Activated CD4-positive, CD25-positive, alpha-beta regulatory T cell treated with anti-CD3 and anti-CD28 coated beads, Interleukin-2, amount 50 U/mL, for 72 hours (primary cell): ENCODE measurements at places on chromosomes 12 and 14.

- DNase-seq, result no peak
Measured at GRCh38 chr12:5085896-5086295, 42.2 kb downstream of the KCNA5 start.

DNA sequence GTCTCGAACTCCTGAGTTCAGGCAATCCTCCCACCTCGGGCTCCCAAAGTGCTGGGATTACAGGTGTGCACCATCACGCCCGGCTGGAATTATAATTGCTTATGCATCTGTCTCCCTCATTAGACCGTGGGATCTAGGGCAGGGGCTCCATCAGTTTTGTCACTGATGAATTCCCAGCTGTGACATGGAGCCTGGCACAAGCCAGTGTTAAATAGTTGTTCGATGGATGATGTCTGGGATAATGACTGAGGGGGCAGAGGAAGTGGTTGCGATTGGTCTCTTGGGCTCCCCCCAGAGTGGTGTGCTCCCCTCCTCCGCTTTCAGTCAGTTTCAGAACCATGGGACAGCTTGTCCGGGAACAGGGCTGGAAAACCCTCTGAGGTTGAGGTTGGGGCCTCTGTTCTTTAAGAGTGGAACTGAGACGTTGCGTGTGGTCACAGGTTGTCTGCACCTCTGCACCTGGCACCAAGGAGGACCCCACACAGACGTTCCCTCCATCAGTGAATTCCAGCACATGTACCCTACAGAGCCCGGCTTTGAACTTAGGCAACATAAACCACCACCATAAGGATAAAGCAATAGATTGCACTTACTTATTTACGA is 30.8 kb upstream of the BATF start:
- peak; percentile 23 for DNase-seq

DNA sequence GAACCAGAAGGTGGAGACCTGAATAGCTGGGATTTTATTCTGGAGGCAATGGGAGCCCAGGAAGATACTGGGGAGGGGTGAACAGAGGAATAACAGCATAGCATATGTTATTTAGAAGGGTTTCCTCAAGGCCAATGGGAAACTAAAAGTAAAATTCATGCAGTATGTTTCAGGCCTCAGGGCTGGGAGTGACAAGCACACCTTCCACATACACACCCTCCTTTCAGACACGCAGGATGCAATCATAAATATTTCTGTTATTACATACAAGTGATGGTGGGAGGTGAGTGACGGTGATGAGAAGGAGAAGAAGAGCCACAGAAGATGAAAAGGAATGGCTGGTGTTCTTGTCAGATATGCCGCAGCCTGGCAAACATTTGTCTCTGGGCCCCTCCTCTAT is 106.1 kb upstream of the FLRT2 start:
- no peak for DNase-seq

DNA sequence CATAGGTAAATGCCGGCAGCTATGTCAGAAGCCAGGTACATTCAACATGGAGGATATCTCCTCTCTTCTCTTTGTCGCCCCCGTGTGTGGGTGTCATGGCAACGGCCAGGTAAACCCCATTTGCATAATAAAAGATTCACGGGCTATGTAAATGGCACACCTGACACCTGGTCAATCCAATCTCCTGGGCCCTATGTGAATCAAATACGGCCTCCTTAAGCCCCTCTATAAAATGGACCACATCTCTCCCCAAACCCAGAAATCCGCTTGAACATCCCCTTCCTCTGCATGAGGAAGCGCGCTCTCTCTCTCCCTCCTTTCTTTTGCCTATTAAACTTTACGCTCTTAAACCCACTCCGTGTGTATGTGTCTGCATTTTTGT is 363.7 kb downstream of the SOX5 start:
- no peak for DNase-seq

DNA sequence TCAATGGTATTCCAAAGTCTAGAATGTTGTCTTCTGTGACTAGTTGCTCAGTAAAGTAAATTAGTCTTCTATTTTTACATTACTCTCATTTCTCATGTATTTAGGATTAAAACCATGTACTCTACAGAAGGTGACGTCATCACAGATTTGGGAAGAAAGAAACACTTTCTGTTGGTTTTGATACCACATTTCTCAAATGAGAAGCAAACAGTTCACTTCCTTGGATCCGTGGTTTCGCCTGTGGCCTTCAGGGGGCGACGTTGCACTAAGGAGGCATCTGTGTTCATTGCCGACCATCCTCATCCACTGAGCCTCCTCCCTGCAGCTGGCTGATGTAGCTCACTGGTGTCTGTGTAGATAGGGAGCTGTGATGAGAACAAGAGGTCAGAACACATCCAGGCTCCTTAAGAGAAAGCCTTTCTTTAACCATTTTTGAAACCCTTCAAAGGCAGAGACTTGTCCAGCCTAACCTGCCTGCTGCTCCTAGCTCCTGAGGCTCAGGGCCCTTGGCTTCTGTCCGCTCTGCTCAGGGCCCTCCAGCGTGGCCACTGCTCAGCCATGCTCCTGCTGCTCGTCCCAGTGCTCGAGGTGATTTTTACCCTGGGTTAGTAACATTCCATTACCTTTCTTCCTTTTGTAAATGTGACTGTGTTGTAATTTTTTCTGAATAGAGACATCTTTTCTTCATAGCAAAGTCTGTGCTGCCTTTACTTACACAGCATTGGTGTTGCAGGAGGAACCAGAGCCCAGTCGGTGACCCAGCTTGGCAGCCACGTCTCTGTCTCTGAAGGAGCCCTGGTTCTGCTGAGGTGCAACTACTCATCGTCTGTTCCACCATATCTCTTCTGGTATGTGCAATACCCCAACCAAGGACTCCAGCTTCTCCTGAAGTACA is 220.6 kb upstream of the OR4E1 start:
- DNase-seq, result peak; percentile 45

DNA sequence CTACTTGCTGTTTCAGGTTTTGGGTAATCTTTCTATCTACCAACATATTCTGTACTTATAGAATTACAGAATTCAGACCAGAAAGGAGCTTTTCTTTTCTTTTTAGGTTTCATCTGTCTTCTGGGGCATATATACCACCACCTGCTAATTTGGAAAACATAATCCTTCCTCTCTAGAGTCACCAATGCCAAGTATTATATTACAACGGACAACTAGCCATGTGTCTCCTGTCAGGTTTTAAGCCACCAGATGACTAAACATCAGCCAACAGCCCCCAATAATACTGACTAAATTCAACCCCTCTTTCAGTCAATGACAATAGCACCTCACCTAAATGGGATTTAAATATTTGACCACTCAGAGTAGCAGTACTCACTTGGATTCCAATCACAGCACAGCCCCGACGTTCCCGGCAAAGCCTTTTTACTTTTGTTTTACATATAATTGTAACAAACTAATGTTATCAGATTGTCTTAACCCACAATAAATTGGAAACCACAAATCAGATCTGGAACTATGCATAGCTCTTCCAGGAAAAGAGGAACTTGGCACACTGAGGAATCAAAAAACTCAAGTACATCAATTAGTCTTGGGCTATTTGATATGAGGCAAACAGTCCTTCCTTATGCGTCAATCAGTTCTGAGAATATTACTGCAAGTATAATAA is 13.5 kb downstream of the SLC11A2 start:
- DNase-seq, result no peak

DNA sequence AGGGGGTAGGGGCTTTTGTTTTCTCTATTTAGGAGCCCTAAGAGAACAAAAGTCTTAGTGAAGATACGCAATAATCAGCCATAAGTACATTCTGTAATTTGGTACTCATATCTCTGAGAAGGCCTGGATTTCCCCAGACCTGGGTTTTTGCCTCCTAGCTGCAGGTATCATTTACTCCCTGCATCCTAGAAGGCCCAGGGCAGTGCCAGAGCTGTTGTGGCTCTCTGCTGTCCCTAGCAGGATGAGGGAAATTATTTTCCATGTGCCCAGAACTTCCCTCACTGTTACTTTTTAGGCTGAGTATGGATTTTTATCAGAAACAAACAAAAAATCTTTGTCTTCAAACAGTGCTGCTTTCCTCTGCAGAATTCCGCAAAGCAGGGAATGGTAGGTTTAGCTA is 192.5 kb upstream of the SYT1 start:
- DNase-seq, result no peak

- no peak for DNase-seq
Measured at GRCh38 chr14:106209755-106210154, 683.4 kb downstream of the TMEM121 start.

- DNase-seq, result no peak
Measured at GRCh38 chr14:51180577-51180976, 59.5 kb upstream of the TMX1 start.

GRCh38 chr12:121976950-121977349 is 44.7 kb upstream of the BCL7A start:
- no peak for DNase-seq

GRCh38 chr14:104433401-104434213 is 146.0 kb upstream of the C14orf180 start:
- DNase-seq, result peak; percentile 28

- DNase-seq, result no peak
Measured at GRCh38 chr12:77947330-77947729, 116.6 kb downstream of the NAV3 start.

DNA sequence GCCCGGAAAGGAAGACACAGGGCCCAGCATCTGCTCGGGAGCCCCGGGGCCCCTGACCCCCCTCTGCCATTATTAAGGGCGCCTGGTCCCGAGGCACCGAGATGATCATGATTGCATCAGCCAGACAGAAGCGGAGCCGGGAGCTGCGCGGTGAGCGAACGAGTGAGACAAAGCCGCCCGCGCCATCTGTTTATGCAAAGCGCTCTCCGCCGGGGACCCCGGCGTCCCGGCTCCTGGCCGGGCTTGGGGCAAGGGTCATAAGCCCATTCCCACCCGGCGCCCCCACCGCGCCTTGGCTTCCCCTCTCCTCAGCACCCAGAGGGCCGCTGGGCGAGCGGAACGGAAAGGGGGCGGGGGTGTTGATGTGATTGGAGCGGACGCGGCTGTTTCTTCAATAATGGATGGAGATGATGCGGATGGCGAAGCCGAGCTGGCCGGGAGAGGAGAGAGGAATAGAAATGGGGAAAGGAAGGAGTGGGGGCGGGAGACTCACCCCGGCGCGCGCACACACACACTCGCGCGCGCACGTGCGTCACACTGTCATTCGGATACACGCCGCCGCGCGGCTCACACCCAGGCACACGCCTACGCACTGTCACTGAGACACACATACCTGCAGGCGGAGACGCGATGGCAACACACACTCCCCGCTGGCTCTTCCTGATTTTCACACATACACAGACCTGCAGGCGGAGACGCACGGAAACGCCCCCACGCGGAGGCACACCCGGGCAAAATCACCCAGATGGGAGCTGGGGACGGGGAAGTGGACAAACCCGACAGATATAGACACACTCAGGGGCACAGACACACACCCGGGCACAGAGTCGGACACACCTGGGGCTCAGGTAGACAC is 10.7 kb downstream of the STAC3 start:
- peak; percentile 70 for DNase-seq

GRCh38 chr14:101087614-101088394 is 184.3 kb upstream of the RTL1 start:
- DNase-seq, result no peak

GRCh38 chr14:49173765-49174373 is 412.3 kb downstream of the RPS29 start:
- DNase-seq, result no peak

DNA sequence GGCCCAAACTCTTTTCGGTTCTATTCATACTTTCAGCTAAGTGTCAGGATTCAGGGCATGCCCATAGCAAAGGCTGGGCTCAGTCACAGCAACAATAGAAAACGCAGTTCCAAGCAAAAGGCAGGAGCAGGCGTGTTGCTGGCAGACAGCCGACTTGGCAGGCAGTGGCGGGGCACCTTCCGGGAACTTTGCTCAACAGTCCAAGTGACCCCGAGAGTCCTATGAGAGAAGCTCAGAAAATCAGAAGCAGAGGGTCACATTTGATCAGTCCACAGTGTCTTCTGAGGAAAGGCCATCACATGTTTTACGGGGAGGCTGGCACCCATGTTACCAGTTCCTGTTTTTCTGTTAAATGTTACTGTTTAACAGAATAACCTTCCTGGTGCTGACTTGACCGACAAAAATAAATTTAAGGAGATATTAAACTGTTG is 115.0 kb downstream of the DACT1 start:
- DNase-seq, result no peak

- no peak for DNase-seq
Measured at GRCh38 chr14:74917646-74918081, 5.4 kb downstream of the RPS6KL1 start.

DNA sequence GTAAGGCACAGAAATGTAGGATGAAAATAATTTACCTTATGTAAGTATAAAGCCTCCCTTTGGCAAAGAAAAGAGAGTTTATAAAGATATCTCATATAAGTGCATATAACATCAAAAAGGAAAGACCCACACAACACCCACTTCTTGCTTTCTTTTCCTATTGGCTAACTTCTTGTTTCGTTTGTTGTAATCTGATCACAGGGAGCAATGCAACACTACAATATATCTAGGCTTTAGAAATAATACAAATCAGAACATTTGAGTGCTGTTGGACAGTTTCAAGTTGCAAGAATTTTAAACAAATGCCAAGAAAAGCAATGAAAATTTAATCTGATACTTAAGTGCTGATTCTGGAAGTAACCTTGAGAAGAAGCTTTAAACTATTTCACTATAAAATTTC is 1.3 kb downstream of the FGD6 start:
- DNase-seq, result no peak

DNA sequence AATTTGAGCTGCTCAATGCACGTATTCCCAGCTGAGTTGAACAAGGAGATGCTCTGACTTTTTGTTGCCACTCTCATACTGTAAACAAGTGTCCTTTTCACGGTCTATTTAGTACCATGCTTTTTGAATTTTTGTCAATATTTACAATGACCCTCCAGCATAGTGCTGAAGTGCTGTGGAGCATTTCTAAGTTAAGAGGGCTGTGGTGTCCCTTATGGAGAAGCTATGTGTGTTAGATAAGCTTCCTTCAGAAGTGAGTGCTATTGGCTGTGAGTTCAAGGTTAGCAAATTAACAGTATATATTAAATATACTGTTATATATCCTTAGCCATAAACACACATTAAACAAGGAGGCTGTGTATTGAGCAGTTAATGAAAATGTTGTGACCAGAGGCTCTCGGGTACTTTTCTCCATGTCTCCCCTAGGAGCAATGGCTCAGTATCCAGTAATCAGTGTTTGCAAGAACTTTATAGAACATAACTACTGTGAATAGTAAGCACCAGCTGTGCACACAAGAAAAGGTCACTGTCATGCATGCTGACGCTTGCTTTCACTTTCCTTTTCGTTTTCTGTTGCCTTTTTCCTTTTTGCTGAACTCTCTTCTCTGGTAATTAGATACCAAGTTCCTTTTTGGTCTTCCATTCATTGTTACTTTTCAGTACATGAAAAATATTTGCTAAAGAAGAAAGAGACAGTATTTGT is 187.2 kb upstream of the NEDD1 start:
- no peak for DNase-seq

- DNase-seq, result no peak
Measured at GRCh38 chr14:90273532-90273931, 17.2 kb downstream of the PSMC1 start.

GRCh38 chr12:12720052-12720451 is 2.9 kb downstream of the CDKN1B start:
- DNase-seq, result no peak

- DNase-seq, result no peak
Measured at GRCh38 chr14:103657471-103657870, 28.5 kb downstream of the KLC1 start.
